ENCODE measurements at places on chromosomes 3 and 15.

GRCh38 chr3:183281126-183281797 is 28.2 kb downstream of the B3GNT5 start:
- no peak for DNase-seq

DNA sequence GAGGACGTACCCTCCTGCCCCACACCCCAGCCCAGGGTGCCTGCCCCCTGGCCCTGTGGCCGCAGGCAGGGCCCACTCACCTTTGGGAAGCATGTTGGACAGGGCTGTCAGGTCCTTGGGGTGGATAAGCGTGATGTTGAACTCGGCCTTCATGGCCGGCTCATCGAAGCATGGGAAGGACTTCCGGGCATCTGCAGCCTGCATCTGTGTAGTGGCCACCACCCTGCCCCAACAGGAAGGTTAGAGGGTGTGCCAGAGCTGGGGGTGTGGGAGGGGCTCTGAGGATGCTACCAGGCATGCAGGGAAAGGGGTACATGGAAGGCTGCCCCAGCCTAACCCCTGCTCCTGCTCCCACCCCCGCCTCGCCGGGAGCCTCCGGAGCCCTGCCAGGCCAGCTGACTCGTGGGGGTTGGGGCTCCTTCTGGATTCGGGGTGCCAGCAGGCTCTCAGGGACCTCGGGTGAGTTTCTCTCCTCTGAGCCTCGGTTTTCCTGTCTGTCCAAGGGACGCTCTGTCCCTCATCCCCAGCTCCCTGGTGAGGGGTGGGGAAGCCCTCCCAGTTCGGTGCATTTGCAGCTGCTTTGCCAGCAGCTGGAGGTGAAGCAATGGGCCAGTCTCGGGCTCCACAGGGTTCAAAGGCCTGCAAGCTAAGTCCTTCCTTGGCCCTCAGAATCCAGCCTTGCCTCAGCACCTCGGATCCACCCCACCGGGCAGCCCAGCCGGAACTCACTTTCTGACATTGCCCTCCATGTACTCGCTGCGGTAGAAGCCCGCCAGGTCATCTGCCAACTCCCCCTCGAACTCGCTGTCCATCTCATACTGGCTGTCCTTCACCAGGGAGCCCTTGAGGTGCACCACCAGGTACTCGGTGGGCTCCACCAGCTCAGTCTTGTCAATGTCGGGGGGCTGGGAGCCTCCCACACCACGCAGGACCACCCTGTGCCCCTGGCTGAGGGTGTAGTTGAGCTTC is 9.1 kb downstream of the ANPEP start:
- no peak for DNase-seq

GRCh38 chr3:66110840-66111239 is 72.1 kb upstream of the MAGI1 start:
- DNase-seq, result no peak

- DNase-seq, result no peak
These were observed 2.9 kb downstream of the CCR3 start for GRCh38 chr3:46245146-46245545.

GRCh38 chr3:195033531-195034091 is 237.3 kb downstream of the XXYLT1 start:
- no peak for DNase-seq

GRCh38 chr3:140972833-140973232 is 31.2 kb downstream of the SLC25A36 start:
- no peak for DNase-seq

DNA sequence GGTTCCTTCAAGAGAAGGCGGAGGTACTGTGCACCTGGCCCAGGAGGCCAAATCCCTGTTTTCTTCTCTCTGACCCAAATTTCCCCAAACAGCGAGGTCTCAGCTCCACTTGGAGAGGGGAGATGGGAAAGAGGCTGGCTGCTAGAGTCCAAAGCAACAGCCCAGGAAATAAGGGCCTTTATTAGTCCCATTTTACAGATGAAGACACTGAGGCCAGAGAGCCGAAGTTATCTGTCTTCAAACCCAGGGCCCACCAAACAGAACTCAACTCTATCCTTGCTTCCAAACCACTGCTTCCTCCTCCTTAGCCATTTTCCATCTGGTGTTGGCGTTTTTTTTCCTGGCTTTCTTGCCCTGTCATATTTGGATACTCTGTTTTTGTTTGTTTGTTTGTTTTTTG is 22.0 kb upstream of the FLNB start:
- no peak for DNase-seq

GRCh38 chr3:177306252-177306651 is 109.0 kb upstream of the TBL1XR1 start:
- DNase-seq, result no peak

GRCh38 chr3:64685800-64686445 is 1.9 kb downstream of the ADAMTS9 start:
- no peak for DNase-seq

GRCh38 chr3:187828579-187829452 is 83.5 kb upstream of the BCL6 start:
- DNase-seq, result no peak

Measured in activated CD4-positive, alpha-beta T cell treated with anti-CD3 and anti-CD28 coated beads for 24 hours (primary cell).